CD4-positive, alpha-beta memory T cell (primary cell): ENCODE measurements at places on chromosomes 1 and 21. TPM values are rescaled to one million over a fixed set of nuclear protein-coding genes. Genes with fewer than 3 reads are reported as not detected.
A peak's percentile ranks its signal among the peaks of the same experiment; 100 is the strongest.

GRCh38 chr1:237910834-237911233 is 20.1 kb upstream of the ZP4 start:
- DNase-seq = no peak

DNA sequence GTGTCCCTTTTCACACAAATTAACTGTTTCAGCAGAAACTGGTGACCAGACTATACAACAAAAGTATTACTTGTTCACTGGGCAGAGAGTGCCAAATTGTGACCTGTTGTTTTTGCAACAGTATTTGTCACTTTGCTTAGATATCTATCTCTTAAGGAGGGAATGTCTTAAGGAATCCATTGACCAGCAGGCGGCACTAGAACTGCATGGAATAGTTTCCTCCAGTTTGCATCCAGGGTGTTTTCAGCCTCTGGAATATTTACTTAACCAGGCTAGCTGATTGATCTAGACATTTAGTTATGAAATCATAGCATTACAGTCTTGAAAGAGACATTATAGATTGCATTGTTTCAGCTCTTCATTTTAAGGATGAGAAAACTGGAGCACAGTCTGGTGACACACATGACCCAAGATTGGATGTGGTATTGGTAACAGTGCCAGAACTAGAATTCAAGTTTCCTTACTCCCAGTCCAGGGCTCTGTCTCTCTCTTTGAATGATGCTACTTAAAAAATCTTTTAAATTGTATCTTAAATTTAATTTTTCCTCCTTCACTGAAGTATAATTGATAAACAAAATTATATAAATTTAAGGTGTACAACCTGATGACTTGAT is 16.9 kb downstream of the RPTN start:
- no peak for DNase-seq

DNA sequence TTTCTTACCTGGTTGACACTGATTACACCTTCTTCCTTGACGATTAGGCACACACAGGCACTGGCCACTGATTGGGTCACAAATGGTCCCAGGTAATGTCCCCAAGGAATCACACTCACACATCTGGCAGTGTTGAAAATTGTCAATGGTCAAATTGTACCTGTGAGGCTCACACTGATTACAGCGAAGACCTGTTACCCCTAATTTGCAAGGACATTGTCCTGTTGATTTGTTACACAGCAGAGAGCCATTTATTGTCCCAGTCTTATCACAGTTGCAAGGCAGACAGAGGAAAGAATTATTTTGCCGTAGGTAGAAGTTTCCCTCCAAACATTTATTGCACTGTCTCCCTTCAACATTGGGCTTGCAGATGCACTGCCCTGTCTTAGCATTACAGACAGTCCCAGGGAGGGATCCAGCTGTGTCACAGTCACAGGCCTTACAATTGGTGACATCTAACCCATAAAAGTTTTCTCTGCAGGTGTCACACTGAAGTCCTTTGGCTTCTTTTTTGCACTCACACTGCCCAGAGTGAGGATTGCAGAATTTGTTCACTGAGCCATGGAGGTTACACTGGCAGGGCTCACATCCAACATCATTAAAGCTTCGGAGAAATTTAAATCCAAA is 176.6 kb downstream of the USH2A start:
- DNase-seq = no peak

DNA sequence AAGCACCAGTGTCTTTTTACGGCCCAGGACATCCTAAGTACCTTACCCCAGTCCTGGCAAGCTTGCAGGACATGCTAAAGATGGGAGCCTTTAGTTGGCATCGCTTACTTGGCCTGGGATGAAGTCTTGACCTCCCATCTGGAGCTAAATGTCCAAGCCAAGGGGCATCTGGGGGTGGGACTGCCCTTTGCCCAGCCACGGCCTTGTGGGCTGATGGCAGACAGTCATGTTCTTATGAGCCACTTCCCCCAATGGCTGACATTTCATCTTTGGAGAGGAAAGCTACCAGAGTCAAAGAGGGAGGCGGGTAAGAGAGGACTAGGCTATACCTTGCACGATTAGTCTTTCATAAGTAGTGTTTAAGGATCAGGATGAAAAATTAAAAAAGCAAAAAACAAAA is 32.2 kb downstream of the OPTC start:
- no peak for DNase-seq

- no peak for DNase-seq
Observed at GRCh38 chr1:24403806-24404205, 9.8 kb downstream of the STPG1 start.

DNA sequence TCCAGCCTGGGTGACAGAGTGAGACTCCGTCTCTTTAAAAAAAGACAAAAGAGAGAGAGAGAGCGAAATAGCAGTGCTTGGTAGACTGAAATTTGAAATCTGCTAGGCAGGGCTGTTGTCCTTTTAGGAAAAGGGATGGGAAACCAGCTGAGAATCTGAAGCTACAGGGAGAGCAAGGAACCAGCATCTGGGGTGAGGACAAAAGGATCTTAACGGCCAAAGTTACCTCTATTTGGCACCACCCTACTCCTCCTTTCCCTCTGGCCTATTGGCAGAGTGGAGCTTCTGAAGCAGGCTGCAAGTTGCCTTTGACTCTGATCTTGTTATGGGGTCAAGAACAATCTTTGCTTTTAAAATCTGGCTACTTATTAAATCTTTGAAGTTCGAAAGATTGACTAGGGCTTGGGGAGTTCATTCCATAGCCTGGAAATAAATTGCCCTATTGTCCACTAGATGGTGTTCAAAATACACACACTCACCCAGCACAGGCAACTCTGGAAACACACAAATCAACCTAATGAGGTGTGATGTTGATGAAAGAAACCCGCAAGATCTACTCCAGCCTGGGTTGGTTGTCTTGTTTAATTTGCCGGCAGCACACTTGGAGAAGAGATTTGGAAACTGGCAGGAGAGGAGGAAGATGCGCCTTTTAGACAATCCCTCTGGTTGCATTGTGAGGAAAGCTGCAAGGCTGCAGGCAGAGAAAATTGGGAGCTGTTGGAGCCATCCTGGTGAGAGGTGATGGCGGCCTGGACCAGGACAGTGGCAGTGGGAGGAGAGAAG is 16.5 kb upstream of the PARP1 start:
- DNase-seq = peak; percentile 13

DNA sequence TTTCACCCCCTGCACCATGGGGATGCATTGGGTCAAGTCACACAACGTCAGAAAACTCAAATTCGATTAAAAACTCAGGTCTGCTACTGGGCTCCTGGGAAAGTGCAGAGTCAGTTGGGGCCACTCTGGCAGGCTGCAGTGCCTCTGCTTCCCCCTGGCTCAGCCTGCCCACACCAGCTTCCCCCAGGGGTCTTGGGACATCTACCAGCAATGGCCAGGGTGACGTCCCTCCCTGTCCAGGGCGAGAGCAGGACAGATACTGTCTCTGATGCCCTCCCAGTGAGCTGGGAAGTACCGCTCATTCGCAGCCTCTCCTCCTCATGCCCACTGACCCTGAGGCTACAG is 106.2 kb upstream of the COL6A1 start:
- DNase-seq = no peak

GRCh38 chr1:41312991-41313645 is 48.1 kb upstream of the FOXO6 start:
- DNase-seq = no peak

Gene LMX1A
- total RNA-seq = not detected

Gene KCNA3
- total RNA-seq = 124 TPM

Gene PRAMEF13
- not detected for total RNA-seq

Gene C1orf87
- total RNA-seq = not detected
